Stimulated activated CD4-positive, alpha-beta T cell treated with anti-CD3 and anti-CD28 coated beads, Interleukin-1b, Interleukin-23, amount 100 ng/mL, for 24 hours (primary cell): ENCODE measurements at places on chromosomes 2 and 18.

GRCh38 chr2:69118609-69119008, 105.6 kb downstream of the ANTXR1 start:
- no peak for DNase-seq

- DNase-seq, result no peak
These were observed 2.5 kb downstream of the RTN4 start for GRCh38 chr2:55047677-55048299.

- no peak for DNase-seq
These were observed 59.1 kb upstream of the PAX8 start for GRCh38 chr2:113337809-113338208.

DNA sequence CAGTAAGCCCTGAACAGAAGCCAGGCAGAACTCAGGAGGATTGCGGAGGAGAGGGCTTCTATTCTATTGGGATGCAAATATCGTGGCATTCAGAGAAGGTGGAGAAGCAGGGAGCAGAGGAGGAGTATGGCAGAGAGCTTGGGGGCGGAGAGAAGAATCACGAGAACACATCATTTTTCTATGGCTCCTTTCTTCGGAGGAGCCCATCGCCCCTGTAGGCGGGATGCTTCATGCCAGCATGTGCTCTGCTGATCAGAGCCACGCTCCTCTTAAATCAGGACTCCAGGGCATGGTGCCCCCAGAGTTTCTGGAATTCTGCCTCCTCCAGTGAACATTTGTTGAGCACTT, 71.1 kb downstream of the CIB4 start:
- DNase-seq, result no peak

DNA sequence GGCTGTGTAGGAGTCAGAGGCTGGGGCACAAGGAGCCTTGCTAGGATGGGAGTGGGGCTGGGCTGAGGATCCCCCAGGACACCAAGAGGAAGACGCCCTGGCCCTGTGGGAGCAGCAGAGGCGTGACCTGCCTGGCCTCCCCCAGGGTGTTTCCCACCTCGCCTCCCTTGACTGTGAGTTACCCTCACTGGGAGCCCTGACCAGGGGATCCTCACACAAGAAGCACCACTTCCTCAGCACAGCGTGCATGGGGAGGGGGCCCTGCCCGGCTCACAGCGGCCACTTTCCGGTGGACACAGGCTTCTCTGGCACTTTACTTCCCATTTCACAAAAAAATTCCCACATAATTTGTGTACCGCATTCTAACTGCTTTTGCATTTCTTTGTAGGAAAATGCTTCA, 187.7 kb downstream of the EIPR1 start:
- no peak for DNase-seq

DNA sequence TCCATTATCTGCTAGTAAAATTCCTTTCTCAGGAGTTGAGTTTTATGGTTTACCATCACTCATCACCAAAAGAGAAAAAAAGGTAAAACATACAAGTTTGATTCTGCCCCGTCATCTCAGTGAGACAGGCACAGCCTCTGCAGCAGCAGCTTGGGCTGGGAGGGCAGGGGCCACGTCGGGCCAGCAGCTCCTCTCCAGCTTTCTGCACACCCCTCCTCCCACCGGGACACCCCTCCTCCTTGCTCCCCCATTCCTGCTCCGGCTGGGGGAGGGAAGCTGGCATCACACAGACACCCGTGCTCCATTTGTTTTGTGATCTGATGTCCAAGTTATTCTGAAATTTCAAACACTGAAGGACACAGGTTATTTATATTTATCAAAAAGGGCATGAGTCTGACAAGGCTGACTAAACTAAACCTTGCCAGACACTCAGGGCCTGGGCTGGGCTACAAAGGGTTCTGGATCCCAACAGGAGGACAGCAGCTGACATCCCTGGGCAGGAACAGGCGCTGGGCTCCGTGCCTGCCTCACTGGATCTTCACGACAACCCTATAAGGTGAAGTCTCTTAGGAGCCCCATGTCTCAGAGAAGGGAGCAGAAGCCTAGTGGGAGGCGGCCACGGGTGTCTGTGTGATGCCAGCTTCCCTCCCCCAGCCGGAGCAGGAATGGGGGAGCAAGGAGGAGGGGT, 71.4 kb downstream of the HDAC4 start:
- no peak for DNase-seq

DNA sequence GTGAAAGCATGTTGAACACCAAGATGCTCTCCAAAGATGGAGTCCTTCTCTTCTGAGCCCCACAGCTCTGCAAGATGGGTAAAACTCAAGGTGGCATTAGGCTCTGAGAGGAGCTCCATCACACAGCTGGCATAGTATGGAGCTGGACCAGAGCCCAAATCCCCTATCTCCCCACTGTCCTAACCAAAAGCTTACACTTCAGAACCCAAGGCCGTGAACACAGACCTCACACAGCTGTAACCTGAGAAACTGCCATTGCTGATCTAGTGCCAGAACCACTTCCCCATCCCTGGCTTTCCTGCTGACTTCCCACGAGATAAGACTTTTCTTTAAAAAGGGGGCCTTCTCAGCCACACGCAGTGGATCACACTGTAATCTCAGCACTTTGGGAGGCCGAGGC, 25.0 kb downstream of the TTC32 start:
- no peak for DNase-seq

DNA sequence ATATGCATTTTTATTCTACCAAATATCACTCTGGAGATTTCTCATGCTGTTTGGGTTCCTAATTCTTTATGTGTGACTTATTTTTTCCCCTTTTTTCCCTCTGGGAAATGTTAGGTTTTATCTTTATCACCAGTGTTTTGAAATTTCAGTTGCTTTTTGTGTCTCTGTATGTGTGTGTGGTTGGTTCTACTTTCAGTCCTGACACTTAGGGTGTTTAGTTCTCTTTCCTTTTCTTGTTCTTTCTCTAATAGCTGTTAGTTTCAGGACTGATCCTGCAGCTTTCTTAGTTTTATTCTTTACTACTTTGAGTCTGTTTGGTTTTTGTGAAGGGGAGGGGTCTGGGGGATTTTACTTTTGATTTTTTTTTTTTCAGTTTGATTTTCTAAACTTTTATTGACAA, 23.1 kb downstream of the PPM1B start:
- no peak for DNase-seq

GRCh38 chr2:100004959-100005387, 137.4 kb downstream of the AFF3 start:
- no peak for DNase-seq

GRCh38 chr2:217934321-217935131, 68.3 kb downstream of the TNS1 start:
- no peak for DNase-seq

- DNase-seq, result no peak
These were observed 118.4 kb downstream of the PID1 start for GRCh38 chr2:229152674-229153073.

DNA sequence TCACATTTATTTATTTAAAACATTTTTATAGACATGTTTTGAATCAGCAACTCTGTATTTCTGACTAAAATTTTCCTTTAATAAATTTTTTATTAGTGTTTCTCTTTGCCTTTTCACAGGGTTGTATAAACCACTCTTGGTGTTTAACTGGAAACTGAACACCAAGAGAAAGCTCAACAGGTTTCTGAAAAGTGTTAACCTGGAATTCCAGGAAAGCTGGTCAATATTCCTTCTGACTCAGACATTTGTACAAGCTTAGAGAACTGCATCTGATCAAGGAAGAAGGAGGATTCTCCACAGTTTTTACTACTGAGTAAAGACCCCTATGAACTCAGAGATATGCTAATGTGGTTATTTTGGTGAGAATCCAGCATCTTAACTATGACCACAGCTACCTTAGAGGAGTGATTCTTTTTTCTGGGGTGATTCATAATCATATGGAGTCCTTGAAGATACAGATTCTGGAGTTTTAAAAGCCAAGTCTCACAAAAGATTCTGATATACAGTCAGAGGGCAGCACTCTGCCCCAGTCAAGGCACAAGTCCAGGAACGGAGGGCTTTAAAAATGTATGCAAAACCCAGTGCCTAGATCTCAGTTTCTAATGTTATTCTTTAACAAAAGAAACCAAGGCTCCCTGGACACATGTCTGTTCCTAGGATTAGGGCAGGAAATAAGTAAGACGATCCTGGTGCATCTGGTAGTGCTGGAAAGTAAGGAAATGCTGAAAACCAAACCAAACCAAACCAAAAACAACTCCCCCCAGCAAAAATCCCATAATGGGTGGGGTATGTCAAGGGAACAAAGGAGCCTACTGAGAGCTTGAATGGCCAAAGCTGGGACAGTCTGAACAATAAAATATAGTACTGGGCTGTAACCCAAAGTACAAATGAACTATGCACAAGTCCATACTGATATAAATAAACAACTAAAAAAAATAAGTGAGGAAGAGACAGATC, 85.1 kb upstream of the FZD5 start:
- DNase-seq, result no peak

GRCh38 chr18:40957533-40958070, 997.4 kb upstream of the PIK3C3 start:
- DNase-seq, result no peak
